ENCODE measurements at places on chromosomes 4 and X.

GRCh38 chr4:78704981-78705683, 71.0 kb upstream of the BMP2K start:
- DNase-seq: peak; percentile 74

DNA sequence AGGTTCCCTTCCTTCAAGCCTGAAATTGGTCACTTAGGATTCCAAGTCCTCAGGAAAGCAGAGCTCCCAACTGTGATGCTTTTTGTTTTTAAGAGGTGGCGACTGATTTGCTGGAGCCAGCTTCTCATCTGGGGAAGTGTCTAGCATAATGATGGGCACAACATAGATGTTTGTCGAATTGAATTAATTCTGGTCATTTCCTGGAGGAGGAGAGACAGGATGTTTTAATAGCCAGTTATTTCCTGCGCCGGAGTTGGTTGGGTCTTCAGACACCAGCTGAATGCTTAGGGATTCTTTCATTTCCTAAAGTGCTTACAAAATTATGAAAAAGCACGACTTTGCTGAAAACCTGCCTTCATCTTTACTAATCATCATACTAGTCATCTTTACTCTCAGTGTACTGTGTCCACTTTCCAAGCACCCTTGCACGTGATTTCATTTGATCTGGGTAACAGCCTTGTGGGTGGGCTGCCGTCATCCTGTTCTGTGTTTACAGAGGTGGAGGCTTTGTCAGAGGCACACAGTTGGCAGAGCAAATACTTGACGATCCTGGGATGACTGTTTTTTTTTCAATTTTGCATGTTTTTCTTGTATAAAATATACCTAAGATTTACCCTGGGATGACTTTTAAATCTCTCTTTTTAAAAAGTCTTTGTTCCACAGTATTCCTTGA, 49.5 kb downstream of the RGS12 start:
- peak; percentile 66 for DNase-seq

- peak; percentile 43 for DNase-seq
Observed at GRCh38 chr4:122992057-122992456, 69.7 kb upstream of the NUDT6 start.

- DNase-seq: no peak
Observed at GRCh38 chr4:98518559-98519267, 139.7 kb downstream of the TSPAN5 start.

GRCh38 chr4:148782284-148782683, 340.1 kb upstream of the NR3C2 start:
- no peak for DNase-seq

- no peak for DNase-seq
Observed at GRCh38 chrX:16772460-16772859, 13.8 kb upstream of the TXLNG start.

DNA sequence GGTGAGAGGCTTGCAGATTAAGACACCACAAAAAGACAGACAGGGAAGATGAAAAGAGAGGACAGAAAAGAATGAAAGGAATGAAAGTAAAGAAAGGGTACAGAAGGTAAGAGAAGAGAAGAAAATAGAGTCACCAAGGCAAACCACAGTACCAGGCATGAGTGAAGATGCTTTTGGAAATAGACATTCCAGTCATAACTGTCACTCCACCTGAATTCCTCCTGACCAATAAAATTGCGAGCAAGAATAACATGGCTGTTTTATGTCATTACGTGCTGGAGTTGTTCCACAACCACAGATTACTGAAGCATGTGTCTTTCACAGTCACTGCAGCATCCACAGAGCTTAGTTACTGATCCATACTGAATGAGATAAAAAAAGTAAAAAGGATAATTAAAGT, 864.9 kb upstream of the SLIT2 start:
- DNase-seq: peak; percentile 56

- DNase-seq: peak; percentile 29
Observed at GRCh38 chr4:39037491-39037825, 5.2 kb upstream of the TMEM156 start.

DNA sequence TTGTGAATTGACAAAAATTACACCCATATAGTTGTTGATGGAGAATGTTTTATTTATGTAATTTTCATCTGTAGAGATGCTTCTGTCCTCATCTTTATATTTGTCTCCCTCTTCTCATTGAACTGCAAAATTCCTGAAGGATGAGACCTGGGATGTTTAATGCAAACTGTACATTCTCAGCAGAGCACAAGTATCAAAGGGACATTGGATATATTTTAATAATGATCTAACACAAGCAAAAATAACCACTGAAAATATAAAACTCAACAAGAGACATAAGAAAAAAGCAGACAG, 28.6 kb downstream of the UGDH start:
- peak; percentile 34 for DNase-seq

DNA sequence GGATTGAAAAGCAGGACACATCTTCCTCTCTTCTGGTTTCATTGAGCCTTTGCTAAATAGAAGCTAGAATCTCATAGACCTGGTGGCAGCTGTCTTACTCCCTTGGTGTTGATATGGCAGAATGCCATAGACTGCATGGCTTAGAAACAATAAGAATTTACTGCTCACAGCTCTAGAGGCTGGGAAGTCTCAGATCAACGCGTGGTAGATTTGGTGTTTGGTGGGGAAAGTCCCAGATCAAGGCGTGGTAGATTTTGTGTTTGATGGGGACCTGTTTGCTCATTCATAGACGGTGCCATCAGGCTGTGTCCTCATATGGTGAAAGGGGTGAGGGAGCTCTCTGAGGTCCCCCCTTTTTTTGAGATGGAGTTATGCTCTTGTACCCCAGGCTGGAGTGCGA, 57.6 kb upstream of the PPP2R3B start:
- no peak for DNase-seq
